ENCODE measurements at places on chromosomes 2 and 18.

DNA sequence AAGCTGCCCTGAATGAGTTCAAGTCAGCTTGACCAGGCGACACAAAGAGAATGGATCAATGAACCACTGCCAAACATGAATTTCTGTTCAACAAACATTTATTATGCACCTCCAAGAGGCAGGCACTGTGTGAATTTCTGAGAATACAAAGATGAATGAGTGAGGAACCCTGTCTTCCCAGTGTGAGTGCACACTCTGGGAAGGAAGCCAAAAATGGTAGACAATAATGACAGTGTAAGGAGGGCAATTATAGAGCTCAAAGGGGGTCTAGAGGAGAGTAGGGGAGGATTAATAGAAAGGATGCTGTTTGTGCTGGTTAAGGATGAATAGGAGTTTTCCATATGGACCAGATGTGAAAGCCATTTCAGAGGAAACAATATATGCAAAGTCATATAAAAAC, 213.4 kb downstream of the DCC start:
- no peak for DNase-seq

DNA sequence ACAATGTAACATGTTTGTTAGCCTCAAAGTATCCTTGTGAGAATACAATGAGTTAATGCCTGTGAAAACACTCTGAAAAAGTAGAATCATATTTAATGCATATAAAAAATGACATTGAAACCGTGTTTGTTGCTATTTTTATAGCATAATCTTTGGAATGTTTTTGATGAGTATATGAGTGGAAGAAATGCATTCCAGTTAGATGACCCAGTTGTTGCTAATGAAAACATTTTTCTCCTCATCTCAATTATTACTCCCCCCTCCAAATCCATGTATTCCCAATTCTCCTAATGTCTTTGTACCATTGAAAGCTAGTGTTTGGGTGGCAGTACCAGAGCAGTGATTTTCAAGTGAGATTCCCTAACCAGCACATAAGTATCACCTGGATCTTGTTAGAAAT, 67.1 kb upstream of the DSEL start:
- no peak for DNase-seq

- no peak for DNase-seq
These were observed 678.3 kb downstream of the CBLN2 start for GRCh38 chr18:71865888-71866287.

GRCh38 chr2:238136820-238137537, 1.5 kb upstream of the KLHL30 start:
- DNase-seq = no peak

DNA sequence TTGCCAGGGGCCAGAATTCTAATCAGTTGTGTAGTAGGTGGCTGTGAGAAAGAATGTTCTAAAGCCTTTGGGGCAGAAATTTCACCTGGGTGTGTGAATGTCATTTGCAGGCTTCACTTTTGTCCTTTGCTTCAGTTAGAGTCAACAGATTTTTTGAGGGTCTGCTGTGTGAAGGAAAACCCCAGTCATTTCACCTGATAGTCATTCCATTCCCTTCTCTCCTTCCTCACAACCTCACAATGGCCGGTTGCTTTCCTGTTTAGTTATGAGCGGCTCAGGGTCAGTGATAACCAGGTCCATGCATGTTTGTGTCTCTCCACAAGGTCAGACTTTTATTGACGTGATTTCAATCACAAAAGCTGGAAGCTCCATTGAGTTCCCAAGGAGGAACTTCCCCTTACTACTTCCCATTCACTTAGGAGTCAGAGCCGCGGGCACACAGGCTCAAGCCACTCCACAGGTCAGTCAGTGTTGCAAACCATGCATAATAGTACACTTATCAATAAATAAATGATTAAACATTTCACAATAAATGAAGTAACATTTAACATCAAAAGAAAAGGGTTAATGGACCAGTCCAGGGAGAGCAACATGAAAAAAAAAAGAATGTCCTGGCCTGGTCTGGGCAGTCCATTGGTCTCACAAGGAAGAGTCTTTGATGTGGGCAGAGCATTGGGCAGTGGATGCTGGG, 74.3 kb downstream of the NPAS2 start:
- no peak for DNase-seq

DNA sequence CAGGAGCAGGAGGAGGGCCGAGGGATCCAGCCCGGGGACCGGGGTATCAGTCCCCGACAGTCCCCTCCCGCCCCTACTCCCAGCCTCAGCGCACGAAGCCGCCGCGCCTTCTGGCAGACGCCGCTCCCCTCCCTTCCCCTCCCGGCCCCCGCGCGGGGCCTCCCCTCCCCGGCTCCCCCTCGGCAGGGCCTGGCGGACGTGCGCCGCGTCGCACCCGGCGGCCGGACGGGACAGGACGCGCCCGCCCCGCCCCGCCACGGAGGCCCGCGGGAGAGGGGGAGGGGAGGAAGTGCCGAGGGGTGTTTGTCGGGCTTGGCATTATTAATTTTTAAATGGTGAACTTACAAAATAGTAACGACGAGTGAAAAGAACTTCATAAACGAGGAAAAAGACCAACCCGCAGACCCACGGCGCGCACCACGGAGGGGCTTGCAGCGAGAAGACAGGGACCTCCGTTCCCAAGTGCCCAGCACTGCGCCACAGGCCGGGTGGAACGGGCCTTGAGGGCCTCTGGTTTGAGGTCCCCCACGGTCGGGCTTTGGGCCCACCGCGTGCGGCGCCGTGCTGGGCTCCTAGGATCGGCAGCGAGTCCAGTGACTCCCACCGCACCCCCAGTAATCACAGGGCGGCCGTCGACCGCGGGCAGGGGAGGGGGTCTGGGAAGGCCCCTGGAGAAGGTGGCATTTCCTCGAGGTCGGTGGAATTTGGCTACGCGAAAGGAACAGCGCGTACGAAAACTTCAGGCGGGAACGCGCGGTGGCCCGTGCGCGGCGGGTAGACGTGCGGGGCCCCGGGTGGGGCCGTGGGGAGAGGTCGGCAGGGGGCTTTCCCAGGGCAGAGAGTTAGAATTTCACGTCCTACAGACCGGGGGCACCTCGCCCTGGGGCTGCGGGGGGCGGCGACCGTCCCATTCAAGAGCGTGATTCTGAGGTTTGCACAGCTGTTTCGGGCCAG, 954 bp upstream of the CTDSP1 start:
- no peak for DNase-seq

- DNase-seq = no peak
These were observed 2030.8 kb downstream of the SUCLG1 start for GRCh38 chr2:82428251-82428650.

DNA sequence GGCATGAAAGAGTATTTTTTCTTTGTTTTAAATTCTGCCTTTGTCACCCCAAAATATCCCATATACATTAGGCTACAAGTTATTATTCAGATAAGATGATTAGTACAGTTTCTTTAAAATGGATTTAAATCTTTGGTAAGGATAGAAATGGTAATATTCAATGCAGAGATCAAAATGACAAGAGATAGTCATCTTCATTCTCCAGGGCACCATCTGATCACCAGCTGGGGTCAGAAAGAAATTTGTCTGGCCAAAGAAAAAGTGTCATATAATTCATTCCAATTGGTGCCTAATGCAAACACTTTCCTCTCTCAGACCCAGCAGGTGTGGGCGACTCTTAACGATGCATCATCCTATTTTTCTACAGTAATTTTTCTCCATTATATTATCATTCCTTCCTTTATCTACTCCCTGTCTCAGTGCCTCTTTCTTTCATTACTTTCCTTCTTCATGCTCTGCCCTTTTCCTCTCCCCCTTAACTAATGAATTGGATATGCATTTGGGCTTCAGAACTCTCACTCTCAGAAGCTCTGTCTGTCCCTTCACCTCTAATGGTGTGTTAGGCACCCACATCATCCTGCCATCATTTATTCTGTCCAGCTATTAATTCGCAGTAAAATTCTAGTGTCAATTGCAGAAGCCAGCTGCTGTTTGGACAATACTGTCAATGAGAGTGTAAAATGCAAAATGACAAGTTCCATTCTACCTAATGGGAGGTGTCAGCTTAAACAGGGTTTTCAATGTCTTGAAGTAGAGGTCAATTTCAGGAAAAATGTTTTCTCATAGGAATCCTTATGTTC, 570.5 kb downstream of the TDRD15 start:
- no peak for DNase-seq

DNA sequence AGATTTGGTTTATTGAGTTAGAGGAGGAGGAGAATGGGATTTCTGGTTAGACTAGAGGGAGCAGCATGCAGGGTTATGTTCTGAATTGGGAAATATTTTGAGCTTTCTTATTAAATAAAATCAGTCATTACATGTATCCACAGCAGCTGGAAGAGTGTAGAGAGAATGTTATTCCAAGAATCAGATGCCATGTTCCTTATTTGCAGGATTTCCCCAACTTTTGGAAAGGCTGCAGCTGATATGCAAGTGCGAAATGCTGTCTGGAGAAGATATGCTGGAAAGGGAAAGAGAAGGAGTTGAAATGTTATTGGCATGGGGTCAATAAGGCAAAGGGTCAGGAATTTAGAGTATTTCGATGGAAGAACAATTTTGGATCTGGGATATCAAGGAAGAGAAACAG, 255.8 kb downstream of the MTX2 start:
- no peak for DNase-seq

- no peak for DNase-seq
These were observed 208.4 kb downstream of the HDAC4 start for GRCh38 chr2:239192456-239192855.

DNA sequence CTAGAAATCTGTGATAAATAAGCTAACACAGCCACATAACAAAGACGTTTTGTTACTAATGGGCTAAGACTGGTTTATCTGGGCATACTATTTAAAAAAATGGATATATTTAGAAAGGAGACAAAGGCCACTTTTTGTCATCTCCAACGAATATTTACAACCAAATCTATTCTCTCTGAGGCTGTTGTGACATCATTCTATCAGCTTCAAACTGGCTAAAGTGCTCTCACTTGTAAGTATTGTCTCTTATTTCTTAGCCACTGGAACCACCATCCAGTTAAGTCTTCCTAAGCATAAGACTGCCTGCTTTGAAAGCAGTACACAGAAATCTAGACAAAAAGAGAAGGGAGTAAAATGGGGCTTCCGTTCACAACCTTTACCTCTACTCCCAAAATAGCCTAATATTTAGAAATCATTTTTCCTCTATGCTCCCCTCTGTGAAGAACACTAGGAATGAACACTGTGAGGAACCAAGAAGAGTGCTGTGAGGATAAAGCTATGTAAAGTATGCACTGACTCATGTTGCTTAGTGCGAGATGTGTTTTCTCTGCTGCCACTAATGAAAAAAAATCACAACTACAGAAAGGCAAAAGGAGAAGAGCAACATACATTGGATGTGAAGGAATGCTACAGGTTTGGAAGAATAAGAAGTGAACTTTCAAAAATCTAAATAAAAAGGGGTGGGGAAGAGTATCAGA, 264.1 kb downstream of the EXOC6B start:
- no peak for DNase-seq

DNA sequence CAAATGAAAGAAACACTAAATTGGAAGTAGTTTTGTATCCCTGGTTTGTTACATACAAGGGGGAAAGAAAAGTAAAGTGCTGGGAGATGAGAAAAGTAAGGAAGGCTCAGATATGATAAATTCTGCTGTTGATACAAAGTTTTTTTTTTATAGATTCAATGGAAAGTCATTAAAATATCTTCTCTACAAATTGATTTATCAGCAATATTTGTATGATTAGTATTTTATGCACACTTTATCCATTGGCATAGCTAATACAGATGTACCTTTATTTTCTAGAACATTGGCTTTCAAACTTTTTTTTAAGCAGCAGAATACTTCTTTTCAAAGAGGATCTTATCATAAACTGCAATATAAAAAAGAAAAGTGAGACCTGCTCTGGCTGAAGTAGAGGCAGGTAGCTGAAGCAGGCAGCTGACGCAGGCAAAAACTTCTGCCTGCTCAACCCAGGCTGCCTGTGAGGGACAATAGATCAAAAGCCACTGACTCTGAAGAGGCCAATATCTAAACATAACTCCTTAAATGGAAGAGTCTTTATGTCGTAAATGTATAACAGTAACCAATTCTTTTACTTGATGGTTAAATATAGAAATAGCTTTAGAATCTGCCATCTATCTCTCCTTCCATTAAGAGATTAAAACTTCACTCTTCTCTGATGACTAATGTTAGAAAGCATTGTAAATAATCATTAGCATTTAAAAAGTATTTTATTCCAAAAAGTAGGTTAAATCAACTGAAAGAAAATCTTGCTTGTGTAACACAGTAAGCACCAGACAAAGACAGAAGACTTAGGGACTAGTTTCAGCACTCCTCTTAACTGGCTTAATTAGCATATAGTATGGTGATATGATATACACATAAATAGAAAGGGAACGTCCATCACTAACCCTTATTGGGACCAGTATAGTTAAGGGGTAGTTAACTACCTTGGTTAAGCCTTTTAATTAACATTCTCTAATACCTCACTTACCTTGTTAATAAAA, 174.2 kb downstream of the SLC39A10 start:
- no peak for DNase-seq

- no peak for DNase-seq
These were observed 3.7 kb upstream of the TMEM214 start for GRCh38 chr2:27029051-27029450.

DNA sequence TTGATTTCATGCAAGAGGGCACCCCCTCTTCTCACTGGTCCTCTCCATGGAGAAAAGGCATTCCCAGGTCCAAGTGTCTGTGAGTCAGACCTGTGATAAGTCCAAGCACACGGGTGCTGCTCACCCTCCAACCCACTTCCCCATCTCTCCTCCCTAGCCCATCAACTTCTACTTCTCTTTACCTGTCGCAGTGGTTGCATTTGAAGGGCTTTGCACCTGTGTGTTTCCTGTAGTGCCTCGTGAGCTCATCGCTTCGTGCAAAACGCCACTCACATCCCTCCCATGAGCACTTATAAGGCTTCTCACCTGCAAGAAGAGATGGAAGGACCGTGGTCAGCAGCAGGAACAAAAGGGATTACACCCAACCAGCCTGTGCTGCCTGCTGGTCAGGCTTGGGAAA, 77.5 kb downstream of the KLF7 start:
- no peak for DNase-seq

- DNase-seq = no peak
These were observed 386.2 kb downstream of the SETBP1 start for GRCh38 chr18:45066886-45067285.

GRCh38 chr18:13403786-13404549, 185.4 kb downstream of the LDLRAD4 start:
- no peak for DNase-seq

GRCh38 chr2:141878016-141878415, 252.8 kb downstream of the LRP1B start:
- DNase-seq = no peak

GRCh38 chr2:38750011-38750890, 910 bp downstream of the SRSF7 start:
- no peak for DNase-seq

DNA sequence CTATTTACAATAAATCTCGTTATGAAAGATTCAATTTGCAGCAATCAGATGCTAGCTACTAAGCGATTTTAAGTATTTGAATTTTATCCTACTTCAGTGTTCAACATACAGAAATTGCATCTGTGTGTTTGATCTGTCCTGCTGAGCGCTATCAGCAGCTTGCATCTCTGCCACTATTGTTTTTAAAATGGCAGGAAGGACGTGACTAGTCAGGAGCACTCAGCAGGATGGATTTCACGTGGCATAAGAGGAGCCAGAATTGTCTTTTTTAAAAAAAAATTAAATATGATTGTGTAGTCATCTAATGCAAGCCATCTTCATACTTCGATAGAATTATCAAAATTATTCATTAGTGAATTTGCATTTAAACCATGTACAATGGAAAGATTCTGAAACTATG, 2.8 kb upstream of the KLHL14 start:
- no peak for DNase-seq

Measured in H1 (cell line).